ENCODE measurements at places on chromosomes 6 and 20. TPM values are rescaled to one million over a fixed set of nuclear protein-coding genes. Genes with fewer than 3 reads are reported as not detected.

DNA sequence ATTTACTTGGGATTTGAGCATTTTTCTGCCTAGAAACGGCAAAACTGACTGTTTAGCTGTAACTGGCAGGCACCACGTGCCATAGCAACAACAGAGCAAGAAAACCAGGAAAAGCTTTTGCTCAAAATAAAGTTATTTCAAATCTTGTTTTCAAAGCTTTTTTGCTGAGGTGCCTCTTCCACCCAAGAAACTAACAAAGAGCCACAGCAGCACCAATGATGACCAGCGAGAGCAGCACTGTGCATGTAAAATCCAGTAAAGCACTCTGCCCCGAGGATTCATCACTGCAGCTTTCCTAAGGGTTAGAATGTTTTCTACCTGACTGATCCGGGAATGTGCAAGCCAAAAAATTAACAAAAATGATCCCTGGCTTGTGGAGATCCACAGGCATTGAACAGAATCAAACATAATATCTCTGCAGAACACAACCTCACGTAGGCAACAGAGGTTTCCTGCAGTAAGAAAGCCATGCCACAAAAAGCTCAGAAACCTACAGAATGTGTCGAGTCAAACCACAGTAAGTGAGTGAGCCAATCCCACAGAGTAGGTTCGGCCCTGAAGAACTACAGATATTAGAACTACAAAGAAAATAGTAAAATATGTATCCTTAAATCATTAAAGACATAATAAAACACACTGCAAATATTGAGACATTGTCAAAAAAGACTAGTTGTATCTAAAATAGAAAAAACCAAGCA is 7.4 kb upstream of the ULBP3 start:
- DNase-seq = no peak

DNA sequence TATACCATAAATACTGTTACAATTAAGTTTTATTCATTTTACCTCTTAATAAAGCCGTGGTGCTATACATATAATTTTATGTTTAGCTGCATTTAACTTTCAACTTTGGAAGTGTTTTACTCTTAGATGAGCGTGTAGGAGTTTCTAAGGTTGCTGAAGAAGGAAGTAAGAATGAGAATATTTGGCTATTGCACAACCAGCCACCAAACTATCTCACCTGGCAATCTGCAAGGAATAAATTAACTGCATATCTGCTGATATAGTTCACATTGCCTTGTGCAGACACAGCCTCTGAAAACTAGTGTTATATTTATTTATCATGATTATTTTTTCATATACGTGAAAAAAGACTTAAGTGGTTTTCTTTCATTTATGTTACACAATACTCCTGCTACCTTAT is 230.4 kb downstream of the PLCB1 start:
- no peak for DNase-seq

GRCh38 chr6:150004783-150005717 is 20.3 kb downstream of the RAET1L start:
- peak; percentile 99 for DNase-seq

- no peak for DNase-seq
Observed at GRCh38 chr6:136520517-136520916, 29.7 kb downstream of the MAP7 start.

DNA sequence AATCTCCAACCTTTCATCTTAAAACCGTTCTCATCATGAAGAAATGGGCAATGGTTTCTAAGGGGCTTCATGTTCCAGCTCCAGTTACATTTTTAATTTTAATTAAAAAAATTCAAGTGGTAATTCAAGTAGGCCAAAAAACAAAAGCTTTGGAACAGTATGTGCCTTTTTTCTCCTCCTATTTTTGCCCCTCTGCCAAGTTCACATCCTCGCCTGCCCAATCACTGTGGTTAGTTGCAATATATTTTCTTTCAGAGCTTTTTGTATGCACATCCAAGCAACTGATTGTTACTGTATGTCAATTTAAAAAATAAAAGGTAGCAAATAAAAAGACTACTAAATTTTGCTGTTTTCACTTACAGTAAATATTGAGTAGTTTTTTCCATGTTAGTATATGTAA is 99.8 kb upstream of the B3GAT2 start:
- DNase-seq = no peak

DNA sequence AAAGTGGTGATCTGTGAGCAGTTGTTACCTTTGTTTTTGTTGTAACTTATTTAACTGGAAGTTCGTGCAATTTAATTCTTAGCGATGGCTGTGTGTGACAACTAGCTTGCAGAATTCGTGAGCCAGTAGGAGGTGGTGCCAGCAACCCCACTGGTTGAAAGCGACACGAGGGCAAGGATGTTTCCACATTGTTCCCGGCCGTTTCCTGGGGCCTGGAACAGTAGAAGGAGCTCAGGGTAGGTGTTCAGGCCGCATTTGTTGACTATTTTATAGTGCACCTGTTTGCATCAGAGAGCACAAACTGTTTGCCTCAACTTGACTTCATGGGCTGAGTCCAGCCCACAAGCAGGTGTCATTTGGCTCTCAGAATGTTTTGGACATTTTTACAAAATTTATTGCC is 112.1 kb upstream of the PTPN1 start:
- DNase-seq = no peak

- no peak for DNase-seq
Observed at GRCh38 chr6:111607279-111607678, 1.6 kb upstream of the TRAF3IP2 start.

DNA sequence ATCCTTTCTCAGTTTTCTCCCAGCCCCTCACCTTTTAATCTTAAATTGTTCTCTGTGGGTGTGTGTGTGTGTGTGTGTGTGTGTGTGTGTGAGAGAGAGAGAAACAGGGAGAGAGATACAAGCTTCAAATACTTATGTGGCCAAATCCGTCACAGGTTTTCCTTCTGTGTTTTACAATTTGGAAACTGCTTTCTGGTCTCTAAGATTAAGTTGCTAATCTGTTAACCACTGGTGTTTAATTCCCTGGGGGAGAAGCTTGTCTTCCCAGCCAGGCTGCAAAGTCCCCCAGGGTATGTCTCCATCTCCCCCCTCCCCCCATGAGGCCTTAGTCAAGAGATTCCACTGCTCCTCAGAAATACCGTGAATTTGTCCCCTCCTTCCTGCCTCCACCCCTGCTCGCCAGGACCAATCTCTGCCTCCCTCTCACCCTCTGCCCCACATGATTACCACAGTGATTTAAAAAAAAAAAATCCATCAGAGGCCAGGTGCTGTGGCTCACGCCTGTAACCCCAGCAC is 49.0 kb downstream of the RIPOR3 start:
- DNase-seq = peak; percentile 31

GRCh38 chr6:32895006-32895345 is 41.0 kb downstream of the PSMB9 start:
- DNase-seq = no peak

GRCh38 chr6:54085541-54085940 is 25.7 kb upstream of the MLIP start:
- no peak for DNase-seq

Gene SLC32A1
- polyA plus RNA-seq = not detected

Gene ENPP5
- not detected for polyA plus RNA-seq

Gene ZNF343
- 6.4 TPM for polyA plus RNA-seq

Gene SPTLC3
- not detected for polyA plus RNA-seq

Gene PSMB9
- 2.5 TPM for polyA plus RNA-seq

Gene MDN1
- 28.1 TPM for polyA plus RNA-seq

Gene RWDD1
- 48.0 TPM for polyA plus RNA-seq

Gene SLC22A23
- 4.7 TPM for polyA plus RNA-seq

Gene KHDRBS2
- polyA plus RNA-seq = not detected

Gene SUMO4
- polyA plus RNA-seq = 0.27 TPM

All from K562 (cell line).